CMK (cell line): ENCODE measurements at places on chromosomes 12 and 14.
A peak's percentile ranks its signal among the peaks of the same experiment; 100 is the strongest.

GRCh38 chr12:5779401-5779800 is 165.7 kb downstream of the ANO2 start:
- no peak for DNase-seq

DNA sequence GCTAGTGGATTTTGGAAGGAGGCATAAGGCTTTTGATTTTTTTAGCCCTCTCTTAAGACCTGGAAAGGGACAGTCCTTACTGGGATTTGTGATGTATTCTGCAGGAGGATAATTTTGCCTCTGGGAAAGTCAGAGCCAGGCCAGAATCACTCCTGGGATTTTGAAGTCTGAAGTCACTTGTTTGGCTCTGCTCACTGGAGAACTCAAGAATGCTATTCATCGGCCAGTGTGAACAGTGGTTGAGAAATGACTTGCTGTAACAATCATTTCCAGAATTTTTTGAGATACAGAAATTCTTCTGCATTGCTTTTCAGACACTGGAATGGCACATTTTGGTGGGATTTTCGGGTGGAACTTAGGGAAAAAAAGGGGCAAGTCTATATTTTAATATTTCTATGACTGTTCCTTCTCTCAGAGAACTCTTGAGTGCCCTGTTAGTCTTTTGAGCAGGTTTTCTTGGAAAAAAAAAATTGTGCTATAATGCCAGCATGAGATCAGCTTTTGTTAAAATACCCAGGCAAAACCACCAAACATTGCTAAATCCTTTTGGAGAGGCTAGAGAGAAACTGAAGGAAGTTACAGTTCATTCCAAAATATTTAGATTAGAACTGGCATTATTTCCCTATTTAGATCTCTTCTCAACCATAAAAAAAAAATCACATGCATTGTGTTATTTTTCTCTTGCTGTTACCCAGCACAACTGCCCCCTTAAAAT is 26.1 kb upstream of the BHLHE41 start:
- DNase-seq, result no peak

- DNase-seq, result peak; percentile 36
These were observed 23.5 kb downstream of the DCAF5 start for GRCh38 chr14:69129264-69129880.

- no peak for DNase-seq
These were observed 38.0 kb downstream of the CHST11 start for GRCh38 chr12:104494793-104495158.

- DNase-seq, result no peak
These were observed 644.4 kb upstream of the MDGA2 start for GRCh38 chr14:48319823-48320222.

DNA sequence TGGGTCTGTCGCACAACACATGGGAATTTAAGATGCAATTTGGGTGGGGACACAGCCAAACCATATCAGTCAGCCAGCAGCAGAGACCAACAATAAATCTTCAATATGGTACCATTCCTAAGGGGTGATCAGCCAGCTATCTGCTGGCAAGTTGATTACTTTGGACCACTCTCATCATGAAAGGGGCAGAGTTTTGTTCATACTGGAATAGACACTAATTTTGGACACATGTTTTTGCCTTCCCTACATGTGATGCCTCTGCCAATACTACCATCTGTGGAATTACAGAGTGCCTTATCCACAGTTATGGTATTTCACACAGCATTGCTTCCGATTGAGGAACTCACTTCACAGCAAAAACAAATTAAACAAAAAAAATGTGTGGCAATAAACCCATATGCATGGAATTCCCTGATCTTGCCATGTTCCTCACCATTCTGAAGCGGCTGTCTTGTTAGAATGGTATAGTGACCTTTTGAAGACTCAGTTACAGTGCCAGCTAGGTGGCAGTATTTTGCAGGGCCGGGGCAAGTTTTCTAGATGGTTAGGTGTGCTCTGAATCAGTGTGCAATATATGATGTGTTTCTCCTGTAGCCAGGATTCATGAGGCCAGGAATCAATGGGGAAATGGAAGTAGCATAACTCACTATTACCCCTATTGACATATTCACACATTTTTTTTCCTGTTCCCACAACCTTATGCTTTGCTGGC is 179.0 kb upstream of the IGF1 start:
- DNase-seq, result no peak

- DNase-seq, result no peak
These were observed 95.6 kb upstream of the DNM1L start for GRCh38 chr12:32583534-32583933.

GRCh38 chr12:104752016-104752415 is 206.1 kb downstream of the SLC41A2 start:
- DNase-seq, result no peak
